NCI-H2029 (cell line): ENCODE measurements at places on chromosomes 16 and 17.

DNA sequence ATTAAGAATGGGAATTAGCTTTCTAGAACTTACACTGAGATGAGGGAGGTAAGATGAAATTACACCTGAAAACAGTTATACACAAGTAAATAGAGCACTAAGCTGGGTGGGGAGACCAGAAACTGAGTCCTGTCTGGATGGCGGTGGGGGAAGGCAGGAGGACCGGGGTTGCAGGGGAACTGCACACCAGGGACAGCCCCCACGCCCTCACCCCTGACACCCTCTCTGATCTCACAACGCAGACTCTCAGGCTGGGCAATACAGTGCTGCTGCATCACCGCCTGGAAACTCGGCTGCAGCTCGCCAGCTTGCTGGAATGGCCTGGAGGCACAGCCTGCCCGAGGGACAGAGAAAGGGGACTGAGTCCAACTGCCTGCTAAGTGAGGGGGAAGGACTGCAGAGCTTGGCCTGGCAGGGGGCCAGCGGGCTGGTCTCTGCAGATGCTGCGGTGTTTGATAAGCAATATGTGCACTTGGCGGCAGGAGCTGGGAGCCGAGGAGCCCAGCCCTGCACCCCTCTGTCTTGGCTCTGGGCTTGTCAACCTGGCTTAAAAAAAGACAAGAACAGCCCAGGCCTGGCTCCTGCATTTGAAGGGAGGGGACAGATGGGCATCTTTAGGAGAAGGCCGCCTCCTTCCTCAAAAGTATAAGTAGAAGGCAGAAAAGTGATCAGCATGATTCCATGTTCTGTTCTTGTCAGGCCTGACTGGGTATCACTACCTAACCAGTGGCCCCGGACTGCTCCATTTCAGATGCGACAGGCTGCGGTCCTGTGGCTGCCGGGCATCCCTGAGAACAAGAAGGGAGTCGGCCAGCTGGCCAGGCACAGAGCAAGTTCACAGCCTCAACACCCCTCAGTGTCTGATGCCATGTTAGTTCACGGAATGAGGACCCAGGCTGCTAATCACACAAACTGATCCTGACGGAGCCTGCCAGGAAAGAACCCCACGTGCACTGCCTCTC lies 30.2 kb downstream of the SPHK1 start:
- peak; percentile 8 for DNase-seq

- peak; percentile 32 for DNase-seq
Measured at GRCh38 chr16:89505204-89506112, 2.7 kb upstream of the SPG7 start.

DNA sequence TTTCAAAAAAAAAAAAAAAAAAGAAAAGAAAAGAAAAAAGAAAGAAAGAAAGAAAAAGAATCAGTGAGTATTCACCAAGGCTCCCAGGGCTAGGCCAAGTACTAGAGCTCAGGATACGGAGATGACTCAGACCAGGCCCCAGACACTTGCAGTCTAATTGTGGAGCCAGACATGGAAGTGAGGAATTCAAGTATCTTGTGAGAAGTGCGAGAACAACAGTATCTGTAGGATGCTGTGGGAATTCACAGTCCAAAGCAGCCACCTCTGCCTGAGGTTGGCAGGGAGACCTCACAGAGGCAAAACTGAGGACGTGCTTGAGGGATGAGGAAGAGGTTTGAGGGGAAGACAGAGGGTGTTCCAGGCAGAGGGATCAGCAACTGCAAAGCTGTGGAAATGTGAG lies 14.0 kb upstream of the ALDOA start:
- no peak for DNase-seq

DNA sequence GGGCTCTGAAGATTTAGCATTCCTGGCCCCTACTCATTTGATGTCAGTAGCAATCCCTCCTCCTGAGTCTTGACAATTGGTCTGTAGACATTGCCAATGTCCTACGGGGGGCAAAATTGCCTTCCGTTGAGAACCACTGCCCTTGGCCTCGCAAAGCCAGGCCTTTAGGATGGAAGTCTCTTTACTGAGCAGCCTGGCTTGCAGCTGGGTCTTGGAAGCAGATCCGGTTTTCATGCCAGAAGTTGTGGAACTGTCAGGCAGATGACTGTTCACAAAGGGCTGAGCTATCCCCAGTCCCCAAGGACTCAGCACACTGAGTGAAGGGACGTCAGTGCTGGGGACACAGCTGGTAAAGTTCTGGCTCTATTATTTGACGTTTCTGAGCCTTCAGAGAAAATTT lies 83.2 kb downstream of the WSCD1 start:
- DNase-seq, result no peak

GRCh38 chr17:21772321-21772720 lies 80.0 kb downstream of the KCNJ18 start:
- no peak for DNase-seq

GRCh38 chr17:49590874-49591273 lies 15.2 kb downstream of the NXPH3 start:
- no peak for DNase-seq

GRCh38 chr17:61614219-61614618 lies 23.2 kb upstream of the NACA2 start:
- no peak for DNase-seq

- DNase-seq, result no peak
Measured at GRCh38 chr17:65393514-65393913, 167.9 kb downstream of the AXIN2 start.

- no peak for DNase-seq
Measured at GRCh38 chr17:81697261-81698044, 5.7 kb upstream of the MRPL12 start.

DNA sequence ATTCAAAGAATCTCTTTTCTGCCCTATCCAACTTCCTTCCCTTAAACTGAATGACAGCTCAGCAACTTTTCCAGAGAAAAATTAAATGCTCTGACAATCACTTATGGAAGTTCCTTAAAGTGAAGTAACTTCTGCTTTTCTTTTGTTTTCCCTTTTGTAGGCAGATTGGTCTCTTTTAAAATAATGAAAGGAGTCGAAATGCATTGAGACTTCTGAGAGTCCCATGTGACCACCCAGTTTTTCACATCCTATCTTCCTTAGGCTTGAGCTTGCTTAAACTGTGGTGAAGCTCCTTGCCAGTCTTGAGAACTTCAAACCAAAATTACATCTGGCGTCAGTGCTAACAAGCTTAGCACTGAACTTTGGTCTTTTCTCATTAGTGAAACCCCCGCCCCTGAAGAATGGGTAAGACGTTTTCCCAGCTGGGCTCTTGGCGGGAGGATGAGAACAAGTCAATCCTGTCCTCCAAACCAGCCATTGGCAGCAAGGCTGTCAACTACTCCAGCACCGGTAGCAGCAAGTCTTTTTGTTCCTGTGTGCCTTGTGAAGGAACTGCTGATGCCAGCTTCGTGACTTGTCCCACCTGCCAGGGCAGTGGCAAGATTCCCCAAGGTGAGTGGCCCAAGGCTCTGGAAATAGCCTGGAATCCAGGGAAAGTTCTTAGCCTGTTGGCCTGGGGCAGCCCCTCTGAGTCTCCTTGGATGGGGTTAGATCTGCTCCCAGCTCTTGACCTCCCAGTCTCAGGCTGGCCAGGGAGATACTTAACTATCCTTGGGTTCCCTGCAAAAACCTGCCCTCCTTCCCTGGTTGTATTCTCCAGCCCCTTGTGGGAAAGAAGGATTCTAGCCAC lies 1.2 kb downstream of the TMEM106A start:
- no peak for DNase-seq

- no peak for DNase-seq
Measured at GRCh38 chr16:13049688-13050087, 148.3 kb downstream of the SHISA9 start.
